ENCODE measurements at places on chromosomes 7 and 10. TPM values are rescaled to one million over a fixed set of nuclear protein-coding genes. Genes with fewer than 3 reads are reported as not detected.

Gene CCDC7
- 1.8 TPM for total RNA-seq

Gene ATG9B
- total RNA-seq = not detected

Gene CRPPA
- 0.74 TPM for total RNA-seq

Gene CXCL12
- total RNA-seq = 10.1 TPM

Gene NRAP
- total RNA-seq = not detected

Gene OTUD1
- 1.8 TPM for total RNA-seq

Gene STX1A
- 3.0 TPM for total RNA-seq

Gene FAM25G
- not detected for total RNA-seq

Gene HGF
- 30.3 TPM for total RNA-seq
